ENCODE measurements at places on chromosomes 2 and 18. TPM values are rescaled to one million over a fixed set of nuclear protein-coding genes. Genes with fewer than 3 reads are reported as not detected.

DNA sequence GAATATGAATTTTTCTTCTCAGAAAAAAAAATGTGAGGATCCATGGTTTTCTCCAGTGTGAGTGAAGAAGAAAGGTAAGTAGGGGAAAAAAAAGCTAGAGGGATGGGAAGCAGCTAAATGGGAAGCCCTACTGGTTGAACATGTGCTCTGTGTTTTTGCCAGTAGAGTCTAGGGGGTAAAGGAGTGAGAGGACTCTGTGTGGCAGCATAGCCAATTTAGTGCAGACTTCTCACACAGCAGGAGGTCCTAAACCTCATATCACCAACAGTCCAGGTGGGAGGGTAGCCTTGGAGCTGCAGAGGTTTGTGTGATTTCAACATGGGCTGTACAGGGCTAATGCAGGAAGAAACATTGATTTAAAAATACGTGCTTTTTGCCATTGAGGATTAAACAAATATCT, 334.5 kb upstream of the SPHKAP start:
- H3K27me3 ChIP-seq, result peaks cover 2% of the 10 kb centered on the region
- no peaks in the 10 kb centered on the region for H3K4me1 ChIP-seq
- no peak overlapping the region for H3K4me3 ChIP-seq

DNA sequence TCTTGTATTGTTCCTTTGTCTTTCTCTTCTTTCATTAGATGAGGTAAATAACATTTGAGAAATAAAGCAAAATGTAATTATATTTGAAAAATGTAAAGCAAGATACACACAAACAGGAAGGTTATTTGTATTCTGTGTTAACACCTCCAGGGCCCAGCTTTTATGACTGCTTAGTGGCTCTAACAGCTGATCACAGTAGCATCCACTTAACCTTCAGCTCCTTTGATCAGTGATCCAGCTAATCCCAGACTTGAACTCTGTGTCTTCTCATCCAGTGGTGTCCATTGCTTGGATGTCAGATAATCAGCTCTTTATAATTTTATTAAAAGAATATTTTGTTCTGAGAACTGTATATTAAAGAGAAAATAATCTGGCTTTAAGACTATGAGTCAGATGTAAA, 44.5 kb downstream of the PSMD14 start:
- no peaks in the 10 kb centered on the region for H3K27me3 ChIP-seq
- H3K27ac ChIP-seq, result no peak overlapping the region
- no peak for DNase-seq

DNA sequence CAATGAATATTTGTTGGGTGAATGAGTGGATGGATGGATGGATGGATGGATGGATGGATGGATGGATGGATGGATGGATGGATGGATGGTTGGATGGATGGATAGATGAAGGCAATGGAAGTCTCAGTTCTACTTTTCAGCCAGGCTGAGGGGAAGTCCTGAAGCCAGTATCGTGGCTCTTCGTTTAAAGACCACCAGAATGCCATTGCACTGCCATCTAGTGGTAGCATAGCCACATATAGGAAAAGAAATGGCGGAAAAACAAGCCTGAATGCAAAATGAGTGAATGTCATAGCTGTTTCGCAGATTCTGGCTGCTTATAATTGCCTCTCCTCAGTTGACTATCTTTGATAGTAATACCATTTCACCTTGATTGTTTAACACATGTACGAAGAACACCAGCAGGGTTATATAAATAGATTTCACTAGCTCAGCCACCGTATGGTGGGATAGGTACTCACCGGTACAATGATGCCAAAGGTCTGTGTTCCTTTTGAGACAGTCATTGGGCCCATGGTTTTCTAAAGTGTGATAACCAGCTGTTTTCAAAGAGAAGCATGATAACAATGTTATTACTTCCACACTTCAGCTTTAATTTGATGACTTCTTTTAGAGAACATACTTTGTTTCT, 62.3 kb upstream of the GREB1L start:
- DNase-seq, result peak; percentile 49
- H3K36me3 ChIP-seq, result no peaks in the 10 kb centered on the region
- H3K4me1 ChIP-seq, result no peaks in the 10 kb centered on the region
- H3K27ac ChIP-seq, result no peak overlapping the region

Gene INPP5D
- polyA plus RNA-seq, result 4.7 TPM

Gene PCARE
- not detected for polyA plus RNA-seq

Gene RABL2A
- polyA plus RNA-seq, result 34.7 TPM

DNA sequence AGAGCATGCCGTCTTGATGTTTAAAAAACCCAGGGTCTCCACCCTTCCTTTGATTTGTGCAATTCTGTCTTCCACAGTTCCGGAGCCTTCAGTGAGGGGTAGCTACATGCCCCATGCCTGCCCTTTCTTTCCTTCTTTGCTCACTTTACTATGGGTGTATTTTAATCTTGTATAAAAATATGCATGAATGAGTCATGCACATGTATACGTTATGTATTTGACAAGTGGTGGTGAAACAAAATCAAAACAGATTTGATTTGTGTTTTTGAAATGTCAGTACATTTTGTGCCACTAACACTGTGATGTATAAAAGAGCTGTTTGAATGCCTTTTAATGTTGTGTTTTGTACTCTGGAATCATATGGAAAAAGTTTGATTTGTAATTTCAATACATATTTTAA, 126.5 kb downstream of the RNF144A start:
- no peak overlapping the region for H3K27ac ChIP-seq
- no peak for DNase-seq

DNA sequence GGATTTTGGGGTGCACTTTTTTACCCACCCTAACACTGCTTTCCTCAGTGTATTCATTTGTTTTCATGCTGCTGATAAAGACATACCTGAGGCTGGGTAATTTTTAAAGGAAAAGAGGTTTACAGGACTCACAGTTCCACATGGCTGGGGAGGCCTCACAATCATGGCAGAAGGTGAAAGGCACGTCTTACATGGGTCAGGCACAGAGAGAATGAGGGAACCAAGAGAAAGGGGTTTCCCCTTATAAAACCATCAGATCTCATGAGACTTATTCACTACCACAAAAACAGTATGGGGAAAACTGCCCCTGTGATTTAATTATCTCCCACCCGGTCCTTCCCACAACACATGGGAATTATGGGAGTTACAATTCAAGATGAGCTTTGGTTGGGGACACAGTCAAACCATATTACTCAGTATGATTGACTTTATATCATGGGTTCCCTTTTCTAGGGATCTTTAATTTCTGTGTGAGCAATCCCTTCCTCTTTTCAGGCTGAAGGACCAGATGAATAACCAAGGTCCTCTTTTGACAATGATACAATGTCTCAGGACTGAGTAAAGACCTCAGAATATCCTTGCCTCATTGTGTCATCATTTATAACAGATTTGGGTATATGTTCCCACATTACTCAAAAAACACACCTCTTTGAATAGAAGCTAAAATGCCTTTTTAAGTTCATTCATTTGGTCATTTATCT, 100.1 kb upstream of the TRIB2 start:
- no peak for DNase-seq
- no peak overlapping the region for H3K4me3 ChIP-seq
- H3K36me3 ChIP-seq, result no peaks in the 10 kb centered on the region
- no peaks in the 10 kb centered on the region for H3K4me1 ChIP-seq

GRCh38 chr2:220936641-220937197, 635.4 kb downstream of the EPHA4 start:
- no peaks in the 10 kb centered on the region for H3K36me3 ChIP-seq
- H3K4me1 ChIP-seq, result no peaks in the 10 kb centered on the region

- no peaks in the 10 kb centered on the region for H3K27me3 ChIP-seq
- no peak overlapping the region for H3K4me3 ChIP-seq
- no peak overlapping the region for H3K27ac ChIP-seq
- no peaks in the 10 kb centered on the region for H3K4me1 ChIP-seq
These were observed 73.5 kb upstream of the LHCGR start for GRCh38 chr2:48829036-48829435.

DNA sequence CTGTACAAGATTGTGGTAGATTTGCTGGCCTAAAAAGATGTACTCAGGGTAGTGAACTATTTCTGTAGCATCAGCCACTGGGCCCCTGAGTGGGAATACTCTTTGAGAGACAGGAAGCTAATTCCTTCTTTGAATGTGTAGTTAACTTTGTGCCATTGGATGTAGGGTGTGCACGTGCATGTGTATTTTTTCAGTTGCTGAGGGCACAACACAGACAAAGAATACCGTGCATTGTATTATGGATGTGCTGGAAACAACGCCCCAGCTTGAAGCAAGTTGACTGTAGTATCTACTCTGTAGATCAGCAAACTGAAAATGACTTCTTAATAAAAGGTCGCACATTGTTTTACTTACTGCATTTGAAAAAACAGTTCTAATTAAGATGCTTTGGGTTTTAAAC, 14.1 kb downstream of the CRIM1 start:
- H3K36me3 ChIP-seq, result no peaks in the 10 kb centered on the region
- H3K27me3 ChIP-seq, result no peaks in the 10 kb centered on the region
- peaks cover 45% of the 10 kb centered on the region for H3K4me1 ChIP-seq
- DNase-seq, result no peak
- H3K27ac ChIP-seq, result no peak overlapping the region

Gene TRABD2A
- 2.0 TPM for polyA plus RNA-seq

DNA sequence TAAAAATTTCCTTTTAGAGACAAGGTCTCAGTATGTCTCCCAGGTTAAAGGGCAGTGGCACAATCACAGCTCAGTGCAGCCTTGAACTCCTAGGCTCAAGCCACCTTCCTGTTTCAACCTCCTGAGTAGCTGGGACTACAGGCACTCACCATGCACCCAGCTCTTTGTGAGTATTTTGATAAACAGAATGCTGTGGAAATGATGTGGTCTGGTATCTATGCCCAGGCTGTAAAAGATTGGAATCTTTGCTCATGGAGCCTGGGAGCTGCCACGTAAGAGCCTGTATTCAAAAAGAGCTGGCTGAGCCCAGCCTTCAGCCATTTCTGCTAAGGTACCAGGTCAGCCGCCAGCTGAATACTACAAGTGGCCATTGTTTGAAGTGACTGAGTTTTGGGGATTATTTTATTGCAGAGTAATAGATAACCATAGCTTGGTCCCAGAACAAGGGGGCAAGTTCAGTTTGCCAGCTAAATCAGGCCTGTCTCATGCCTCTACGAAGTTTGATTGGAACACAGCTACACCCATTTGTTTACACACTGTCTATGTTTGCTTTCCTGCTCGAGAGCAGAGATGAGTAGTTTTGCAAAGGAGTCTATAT, 21.3 kb upstream of the ARL5A start:
- H3K36me3 ChIP-seq, result no peaks in the 10 kb centered on the region
- no peaks in the 10 kb centered on the region for H3K4me1 ChIP-seq
- DNase-seq, result peak; percentile 1
- H3K27me3 ChIP-seq, result no peaks in the 10 kb centered on the region

- no peak overlapping the region for H3K4me3 ChIP-seq
- H3K27ac ChIP-seq, result no peak overlapping the region
- no peak for DNase-seq
- no peaks in the 10 kb centered on the region for H3K4me1 ChIP-seq
- no peaks in the 10 kb centered on the region for H3K36me3 ChIP-seq
- H3K27me3 ChIP-seq, result no peaks in the 10 kb centered on the region
These were observed 133.4 kb upstream of the LRRTM1 start for GRCh38 chr2:80437959-80438358.

DNA sequence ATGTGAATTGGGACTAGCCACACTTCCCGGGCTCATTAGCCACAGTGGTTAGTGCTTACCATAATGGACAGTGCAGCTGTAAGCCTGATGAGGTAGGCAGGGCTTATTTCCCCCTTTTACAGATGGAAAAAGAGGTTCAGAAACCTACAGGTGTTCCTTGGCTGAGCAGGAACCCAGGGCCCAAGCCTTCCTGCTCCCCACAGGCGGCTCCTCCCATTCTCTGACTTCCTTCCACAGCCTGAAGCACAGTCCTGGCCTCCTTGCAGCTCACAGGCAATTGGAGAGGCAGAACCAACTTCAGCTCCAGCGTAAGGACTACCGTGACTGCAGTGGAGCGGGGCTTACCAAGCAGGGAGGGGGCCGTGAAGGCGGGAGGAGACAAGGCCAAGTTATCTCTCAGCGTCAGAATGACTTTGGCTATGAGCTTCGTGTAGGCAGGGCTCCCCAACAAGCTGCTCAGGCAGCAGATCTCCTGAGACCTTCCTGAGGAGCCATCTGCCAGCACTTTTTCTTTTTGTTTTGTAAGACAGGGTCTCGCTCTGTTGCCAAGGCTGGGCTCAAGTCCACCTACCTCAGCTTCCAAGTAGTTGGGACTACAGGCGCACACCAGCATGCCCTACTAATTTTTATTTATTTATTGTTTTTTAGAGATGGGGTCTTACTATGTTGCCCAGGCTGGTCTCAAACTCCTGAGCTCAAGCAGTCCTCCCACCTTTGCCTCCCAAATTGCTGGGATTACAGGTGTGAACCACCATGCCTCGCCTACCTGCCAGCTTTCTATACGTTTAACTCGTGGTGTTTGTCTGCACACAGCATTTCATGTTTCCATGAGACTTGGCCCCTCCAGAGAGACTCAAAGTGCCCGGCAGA, 34.2 kb upstream of the NT5DC4 start:
- H3K4me1 ChIP-seq, result no peaks in the 10 kb centered on the region
- H3K27me3 ChIP-seq, result no peaks in the 10 kb centered on the region
- no peak overlapping the region for H3K4me3 ChIP-seq
- H3K36me3 ChIP-seq, result no peaks in the 10 kb centered on the region
- DNase-seq, result no peak

Gene NGEF
- polyA plus RNA-seq, result 47.3 TPM

GRCh38 chr2:211900518-211900917, 638.1 kb downstream of the ERBB4 start:
- H3K4me1 ChIP-seq, result no peaks in the 10 kb centered on the region
- H3K27me3 ChIP-seq, result no peaks in the 10 kb centered on the region
- no peaks in the 10 kb centered on the region for H3K36me3 ChIP-seq

GRCh38 chr2:54239427-54239826, 16.6 kb downstream of the TSPYL6 start:
- no peak overlapping the region for H3K4me3 ChIP-seq
- DNase-seq, result no peak
- H3K36me3 ChIP-seq, result no peaks in the 10 kb centered on the region
- no peaks in the 10 kb centered on the region for H3K4me1 ChIP-seq

Gene KHK
- polyA plus RNA-seq, result 225 TPM

Gene SOCS6
- 42.6 TPM for polyA plus RNA-seq

GRCh38 chr2:174839662-174840061, 75.4 kb upstream of the CHRNA1 start:
- no peaks in the 10 kb centered on the region for H3K36me3 ChIP-seq
- no peaks in the 10 kb centered on the region for H3K4me1 ChIP-seq
- no peak overlapping the region for H3K27ac ChIP-seq
- H3K27me3 ChIP-seq, result no peaks in the 10 kb centered on the region
- DNase-seq, result no peak

DNA sequence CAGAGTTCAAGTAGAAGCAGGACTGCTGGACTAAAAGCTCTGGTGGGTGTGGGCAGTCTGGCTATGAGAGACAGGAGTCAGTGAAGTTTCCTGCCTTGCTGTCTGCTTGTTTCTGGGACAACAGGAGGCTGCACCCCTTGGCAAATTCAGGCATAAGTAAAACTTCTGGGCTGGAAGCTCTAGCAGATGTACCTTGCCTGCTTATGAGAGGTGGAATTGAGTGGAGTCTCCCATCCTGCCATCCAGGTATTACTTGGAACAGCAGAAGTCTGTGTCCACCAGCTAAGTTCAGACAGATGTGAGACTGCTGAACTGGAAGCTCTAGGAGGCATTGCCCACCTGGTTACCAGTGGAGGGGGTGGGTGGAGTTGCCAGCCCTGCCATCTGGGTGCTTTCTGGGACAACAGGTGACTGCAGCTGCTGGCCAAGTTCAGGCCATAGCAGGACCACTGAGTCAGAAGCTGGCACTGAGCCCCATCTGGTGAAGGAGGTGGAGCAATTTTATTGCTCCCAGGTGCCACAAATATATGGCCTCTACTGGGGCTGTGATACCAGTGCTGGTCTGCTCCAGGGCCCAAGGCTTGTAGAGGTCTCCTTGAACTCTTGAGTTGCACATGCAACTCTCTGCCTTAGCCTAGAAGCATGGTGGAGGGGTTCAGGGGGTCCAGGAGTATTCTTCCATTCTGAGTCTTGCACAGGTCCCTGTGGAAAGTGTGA, 199.4 kb upstream of the FN1 start:
- no peaks in the 10 kb centered on the region for H3K27me3 ChIP-seq
- H3K4me3 ChIP-seq, result no peak overlapping the region
- H3K27ac ChIP-seq, result no peak overlapping the region
- H3K36me3 ChIP-seq, result no peaks in the 10 kb centered on the region
- H3K4me1 ChIP-seq, result no peaks in the 10 kb centered on the region
